Suprapubic skin (tissue), 4 donors: ENCODE measurements at places on chromosomes 6 and 20. TPM values are rescaled to one million over a fixed set of nuclear protein-coding genes. Genes with fewer than 3 reads are reported as not detected.
A peak's percentile ranks its signal among the peaks of the same experiment; 100 is the strongest.

DNA sequence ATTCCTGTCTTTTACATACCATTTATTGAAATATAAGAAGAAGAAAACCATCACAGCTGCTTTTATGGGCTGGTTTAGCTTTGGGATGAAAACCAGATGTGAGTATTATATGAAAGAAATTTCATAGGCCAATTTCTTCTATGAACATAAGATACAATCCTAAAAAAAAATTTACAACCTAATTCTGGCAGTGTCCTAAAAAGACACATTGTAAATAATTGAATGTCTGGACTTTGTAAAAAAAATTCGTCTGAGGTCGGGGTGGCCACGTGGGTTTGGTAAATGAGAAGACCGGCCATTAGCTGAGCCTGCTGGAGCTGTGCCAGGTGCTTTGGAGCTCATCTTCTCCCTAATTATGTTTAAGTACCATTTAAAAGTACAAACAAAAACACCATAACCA is 26.8 kb downstream of the DACT2 start:
- DNase-seq, result no peak

- no peak for DNase-seq
Observed at GRCh38 chr6:26022737-26023136, 60.1 kb downstream of the TRIM38 start.

DNA sequence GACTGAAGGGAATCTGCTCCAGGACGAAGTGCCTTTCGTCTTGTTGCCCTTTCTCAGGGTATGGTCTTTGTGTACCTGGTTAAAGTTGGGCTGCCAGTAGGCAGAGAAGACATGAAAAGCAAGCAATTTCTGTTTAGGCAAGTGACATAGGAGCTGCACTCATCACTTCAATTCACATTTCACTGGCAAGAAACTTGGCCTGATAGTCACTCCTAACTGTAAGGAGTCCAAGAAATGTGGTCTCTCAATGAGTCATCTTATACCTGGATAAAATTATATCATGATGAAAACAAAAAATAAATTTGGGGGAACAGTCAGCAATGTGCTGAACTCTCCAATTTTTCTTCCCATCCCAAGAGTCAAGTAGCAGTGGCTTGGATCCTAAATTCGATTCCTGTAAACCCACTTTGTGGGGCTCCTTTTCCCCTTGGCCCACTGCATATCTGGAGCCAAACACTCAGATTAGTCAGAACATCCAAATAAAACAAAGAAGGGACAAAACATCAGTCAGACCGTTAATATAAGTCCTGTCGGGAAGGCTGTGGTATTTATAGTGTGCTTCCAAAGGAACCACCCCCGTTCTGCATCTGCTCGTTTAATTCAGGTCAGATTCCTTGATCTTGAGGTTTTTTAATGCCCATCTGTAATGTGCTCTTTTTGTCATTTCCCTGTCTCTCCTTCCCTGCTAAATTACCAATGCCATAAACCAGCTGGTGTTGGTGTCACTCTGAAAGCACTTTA is 5.0 kb upstream of the GABRR1 start:
- DNase-seq, result no peak

- no peak for DNase-seq
Observed at GRCh38 chr20:32460231-32460630, 102.1 kb downstream of the ASXL1 start.

SLC22A23 gene
- total RNA-seq, result 59.8 TPM

- DNase-seq, result no peak
Observed at GRCh38 chr6:130577178-130577919, 211.5 kb downstream of the TMEM200A start.

DNA sequence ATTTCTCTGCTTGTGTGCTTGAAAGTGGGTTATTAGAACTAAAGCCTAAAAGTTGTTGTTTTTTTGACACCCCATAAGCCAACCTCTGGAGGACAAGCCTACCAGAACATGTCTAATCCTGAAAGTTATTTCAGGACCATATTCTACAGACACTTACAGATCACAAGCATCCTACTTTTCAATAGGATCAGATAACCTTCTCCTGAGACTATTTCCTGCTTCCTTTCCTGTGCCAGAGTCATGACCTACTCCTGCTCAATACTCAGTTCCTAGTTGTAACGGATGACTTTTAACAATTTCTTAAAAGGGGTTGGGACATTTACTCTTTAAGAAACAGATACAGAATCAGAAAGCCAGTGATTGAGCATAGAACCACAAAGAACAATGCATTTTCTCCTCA is 5.3 kb upstream of the FILIP1 start:
- DNase-seq, result no peak

METTL24 gene
- 0.45 TPM for total RNA-seq

DNA sequence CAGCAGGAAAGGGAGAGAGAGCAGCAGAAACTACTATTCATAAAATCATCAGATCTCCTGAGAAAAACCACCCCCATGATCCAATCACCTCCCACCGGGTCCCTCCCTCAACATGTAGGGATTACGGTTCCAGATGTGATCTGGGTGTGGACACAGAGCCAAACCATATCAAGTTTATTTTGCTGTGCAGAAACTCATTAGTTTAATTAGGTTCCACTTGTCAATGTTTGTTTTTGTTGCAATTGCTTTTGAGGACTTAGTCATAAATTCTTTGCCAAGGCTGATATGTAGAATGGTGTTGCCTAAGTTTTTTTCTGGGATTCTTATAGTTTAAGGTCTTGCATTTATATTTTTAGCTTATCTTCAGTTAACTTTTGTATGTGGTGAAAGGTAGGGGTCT is 422.0 kb upstream of the HS3ST5 start:
- DNase-seq, result no peak

DNA sequence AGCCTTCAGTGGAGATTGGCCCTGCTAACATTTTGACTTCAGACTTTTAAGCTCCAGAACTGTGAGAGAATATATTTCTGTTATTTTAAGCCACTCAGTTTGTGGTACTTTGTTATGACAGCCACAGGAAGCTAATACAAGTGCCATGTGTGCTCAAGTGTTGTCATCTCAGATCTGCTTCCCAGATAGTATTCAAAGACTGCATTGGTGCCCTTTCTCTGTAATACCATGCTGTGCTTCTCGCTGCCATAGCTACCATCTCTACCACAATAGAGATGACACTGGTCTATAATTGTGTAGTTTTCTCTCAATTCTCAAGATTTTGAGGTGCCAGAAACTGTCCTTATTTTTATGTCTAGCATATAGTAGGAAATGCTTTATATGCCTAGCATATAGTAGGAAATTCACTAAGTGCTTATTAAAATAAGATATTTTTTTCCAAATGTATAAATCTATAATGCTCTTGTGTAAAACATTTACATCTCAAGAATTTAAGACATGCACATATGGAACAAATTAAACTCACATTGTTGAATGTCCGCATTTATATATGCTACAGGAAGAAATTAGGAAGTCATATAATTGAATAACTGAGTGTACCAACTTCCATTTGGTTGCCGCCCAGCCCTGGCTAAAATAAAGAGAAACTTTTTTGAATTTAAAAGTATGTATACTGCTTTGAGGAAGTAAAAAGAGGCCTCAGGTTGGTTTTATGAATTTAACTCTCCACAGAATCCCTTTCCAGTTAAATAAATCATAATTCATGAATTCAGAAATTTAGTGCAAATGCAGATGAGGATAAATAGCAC is 77.6 kb downstream of the TPBG start:
- DNase-seq, result no peak

DNA sequence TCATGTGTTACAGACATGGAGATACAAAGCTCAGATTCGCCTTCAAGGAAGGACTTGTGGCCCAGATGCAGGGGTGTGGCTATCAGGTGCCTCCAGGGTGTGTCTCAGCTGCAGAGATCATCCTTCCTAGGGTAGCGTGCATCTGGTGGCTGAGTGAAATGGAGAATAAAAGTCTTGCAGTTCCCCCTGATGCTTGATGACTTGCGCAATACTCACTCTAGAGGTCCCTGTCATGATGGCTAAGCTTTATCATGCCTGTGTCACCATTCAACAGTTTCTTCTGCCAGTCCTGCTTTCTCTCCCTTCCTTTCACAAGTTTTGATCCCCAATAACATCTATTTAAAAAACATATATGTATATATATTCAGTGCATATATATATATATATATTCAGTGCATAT is 228.1 kb downstream of the PAX1 start:
- DNase-seq, result no peak

GRCh38 chr6:143136647-143137046 is 76.0 kb downstream of the AIG1 start:
- DNase-seq, result no peak

PTCRA gene
- not detected for total RNA-seq

- DNase-seq, result no peak
Observed at GRCh38 chr20:36754656-36755222, 8.8 kb upstream of the NDRG3 start.

DNA sequence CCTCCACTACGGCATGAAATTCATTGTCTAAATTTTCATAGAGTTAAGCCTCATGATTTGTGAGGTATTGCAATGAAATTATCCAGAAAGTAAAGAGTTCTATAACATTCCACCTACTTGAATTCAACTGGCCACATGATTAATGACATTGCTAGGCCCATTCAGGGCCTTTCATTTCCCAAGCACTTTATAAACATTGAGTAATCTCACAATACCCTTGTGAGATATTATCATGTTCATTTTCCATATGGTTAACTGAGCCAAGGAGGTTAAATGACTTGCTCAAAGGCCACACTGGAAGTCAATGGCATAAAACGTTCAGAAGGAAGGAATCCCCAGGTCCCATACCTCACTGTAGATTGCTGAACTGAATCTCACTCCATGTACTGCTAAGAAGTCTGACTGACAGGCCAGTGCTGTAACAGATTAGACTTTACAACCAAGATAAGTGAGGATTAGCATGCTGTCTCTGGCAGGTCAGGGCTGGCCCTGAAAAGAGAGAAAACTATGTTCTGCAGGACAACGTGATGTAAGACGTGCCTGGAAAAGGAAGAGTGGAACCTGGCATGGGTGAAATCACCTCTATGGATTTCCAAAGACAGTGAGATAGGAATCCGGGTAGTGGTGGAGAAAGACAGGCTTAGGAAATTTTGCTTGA is 75.9 kb upstream of the SPACA1 start:
- no peak for DNase-seq

DNA sequence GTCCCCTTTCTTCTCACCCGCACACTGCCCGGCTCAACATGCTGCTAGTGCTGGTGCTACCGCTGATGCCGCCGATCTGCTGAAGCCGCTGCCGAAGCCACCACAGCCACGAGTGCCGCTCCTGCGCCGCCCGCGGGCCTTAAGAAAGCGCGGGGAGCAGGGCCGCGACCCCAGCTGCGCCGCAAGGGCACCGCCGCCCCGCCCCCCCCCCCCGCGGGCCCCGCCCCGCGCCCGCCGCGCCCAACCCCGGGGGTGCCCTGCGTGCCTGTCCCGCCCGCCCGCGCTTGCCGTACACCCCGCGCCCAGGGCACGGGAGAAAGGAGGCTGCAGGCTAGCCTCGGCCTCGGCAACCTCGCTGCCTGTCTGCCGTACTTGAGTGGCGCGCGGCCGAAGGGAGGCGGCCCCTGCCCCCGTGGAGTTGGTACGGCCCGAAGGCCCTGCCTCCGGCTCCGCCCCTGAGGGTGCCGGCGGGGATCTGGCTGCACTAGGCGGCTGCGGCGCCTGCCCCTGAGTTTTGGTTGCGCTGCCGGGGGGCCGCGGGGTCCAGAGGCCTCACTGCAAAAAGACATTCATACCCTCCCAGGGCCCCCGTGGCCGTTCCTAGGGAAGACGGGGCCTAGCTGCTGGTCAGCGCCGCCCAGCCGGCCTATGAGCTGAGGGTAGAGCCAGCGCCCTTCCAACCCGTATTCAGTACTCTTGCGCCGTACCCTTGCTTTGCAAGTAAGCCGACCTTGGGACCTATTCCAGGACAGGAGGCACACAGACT is at the start of gene SOD2:
Gene SOD2, minus strand, starts transcription at position 114 of the 766 bp plus-strand sequence. Its CDS starts 74 bp downstream, at position 40.
- peak; percentile 93 for DNase-seq

C20orf144 gene
- total RNA-seq, result not detected

DNA sequence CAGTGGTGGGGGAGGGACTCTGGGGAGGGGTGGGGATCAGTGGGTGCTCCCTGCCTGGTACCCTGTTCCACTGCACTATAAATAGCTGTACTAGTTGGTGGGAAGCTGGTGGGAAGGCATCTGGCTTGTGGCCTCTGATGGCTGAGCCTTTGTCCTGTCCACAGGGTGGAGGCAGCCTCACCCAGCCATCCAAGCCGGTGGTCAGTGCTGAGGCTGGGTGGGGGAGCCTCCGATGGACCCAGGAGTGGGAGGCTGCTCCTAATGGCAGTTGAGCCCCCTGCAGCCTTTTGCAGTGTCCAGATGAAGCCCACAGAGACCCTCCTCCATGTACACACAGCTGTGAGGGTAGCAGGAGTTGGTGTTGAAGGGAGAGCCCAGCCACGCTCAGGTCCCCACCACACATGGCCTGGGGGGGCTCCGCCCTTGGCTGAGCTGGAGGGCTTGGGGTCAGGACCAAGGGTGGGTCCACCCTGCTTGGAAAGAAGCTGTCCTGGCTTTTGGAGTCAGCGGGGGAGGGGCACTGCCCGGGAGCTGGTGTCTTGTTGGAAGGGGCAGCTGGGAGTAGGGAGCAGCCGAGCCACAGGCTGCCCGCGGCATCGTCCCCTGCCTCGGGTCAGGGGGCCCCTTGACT is 2.5 kb downstream of the PPDPF start:
- DNase-seq, result peak; percentile 78

DNA sequence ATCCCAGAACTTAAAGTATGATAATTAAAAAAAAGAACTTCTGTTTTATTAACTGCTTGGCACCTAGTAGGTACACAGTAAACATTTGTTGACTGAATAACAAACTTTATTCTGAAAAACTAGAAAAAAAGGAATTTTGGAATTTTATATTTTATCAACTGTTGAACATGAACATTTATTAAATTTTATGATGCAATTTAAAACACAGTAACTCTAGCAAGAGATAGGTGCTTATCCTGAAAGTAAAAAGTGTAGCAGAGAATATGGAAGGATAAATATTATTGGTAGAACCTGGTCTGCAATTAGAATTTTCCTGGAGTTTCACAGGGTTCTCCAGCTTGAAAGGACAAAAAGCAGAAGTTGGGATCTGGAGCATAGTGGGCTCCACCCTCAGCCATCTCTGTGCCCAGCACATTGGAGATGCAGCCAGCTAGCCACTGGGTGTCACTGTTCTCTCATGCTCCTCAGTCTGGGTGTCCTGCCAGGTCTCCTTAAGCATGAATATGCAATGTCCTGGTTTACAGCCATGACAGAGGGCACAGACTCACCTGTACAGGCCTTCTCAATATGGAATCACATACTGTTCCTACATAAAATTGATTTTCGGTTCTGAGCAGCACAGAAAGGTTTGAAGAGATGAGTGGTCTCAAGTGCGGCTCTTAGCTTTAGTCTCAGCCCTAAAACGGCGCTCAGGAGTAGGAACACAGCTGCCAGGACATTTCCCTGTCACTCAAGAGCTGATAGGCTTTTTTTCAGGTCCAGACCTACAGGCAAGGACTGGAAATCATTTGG is 31.7 kb upstream of the IL20RA start:
- DNase-seq, result peak; percentile 69

DNA sequence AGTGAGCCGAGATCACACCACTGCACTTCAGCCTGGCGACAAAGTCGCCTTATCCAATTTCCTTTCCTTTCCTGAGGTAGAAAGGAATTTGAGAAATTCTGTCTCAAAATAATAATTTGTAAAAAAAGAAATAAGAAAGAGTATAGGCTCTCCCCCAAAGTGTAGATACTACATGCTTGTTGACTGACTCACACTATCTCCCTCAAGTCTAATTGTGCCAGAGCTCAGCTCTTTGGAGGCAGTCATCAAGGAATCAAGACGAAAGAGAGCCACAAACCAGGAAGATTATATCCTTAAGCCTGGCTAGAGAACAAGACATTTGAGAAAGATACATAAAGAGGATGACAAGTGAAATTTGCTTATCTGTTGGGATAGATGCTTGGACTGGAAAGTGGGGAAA is 3.7 kb upstream of the FKBPL start:
- no peak for DNase-seq

- no peak for DNase-seq
Observed at GRCh38 chr6:145756170-145756662, 20.9 kb upstream of the EPM2A start.

OPN5 gene
- total RNA-seq, result not detected

ADISSP gene
- total RNA-seq, result 17.8 TPM
